A549 treated with RU486 at 1 μM for 4 hours (cell line): ENCODE measurements at places on chromosomes 3 and 15. TPM values are rescaled to one million over a fixed set of nuclear protein-coding genes. Genes with fewer than 3 reads are reported as not detected.

Gene ZNF717
- 2.0 to 3.0 TPM (median 2.6 TPM) in 5 replicates for total RNA-seq

Gene FBXO40
- total RNA-seq, result not detected in 5 replicates

Gene TRH
- not detected in 5 replicates for total RNA-seq

Gene DLL4
- 0.35 to 0.81 TPM (median 0.67 TPM) in 5 replicates for total RNA-seq

Gene PLA1A
- total RNA-seq, result 0.27 to 0.52 TPM (median 0.38 TPM) in 5 replicates

Gene SPTBN5
- total RNA-seq, result 0.08 to 0.32 TPM (median 0.22 TPM) in 5 replicates

Gene IQCH
- total RNA-seq, result 1.4 to 3.5 TPM (median 1.5 TPM) in 5 replicates

Gene GALK2
- 18.1 to 26.8 TPM (median 20.5 TPM) in 5 replicates for total RNA-seq

Gene CILP
- 0.04 to 0.09 TPM (median 0.05 TPM) in 5 replicates for total RNA-seq

Gene EFHB
- 0.29 to 1.2 TPM (median 0.51 TPM) in 5 replicates for total RNA-seq

Gene WDR72
- total RNA-seq, result 3.2 to 7.5 TPM (median 6.7 TPM) in 5 replicates

Gene FOXB1
- not detected in 5 replicates for total RNA-seq

Gene SLC25A36
- 9.8 to 22.2 TPM (median 20.8 TPM) in 5 replicates for total RNA-seq

Gene NRROS
- total RNA-seq, result not detected in 5 replicates

Gene USP3
- 35.5 to 50.2 TPM (median 46.5 TPM) in 5 replicates for total RNA-seq

Gene CPNE9
- 0.08 to 0.27 TPM (median 0.18 TPM) in 4 of 5 replicates, not detected in the other for total RNA-seq

Gene C3orf22
- total RNA-seq, result not detected in 5 replicates

Gene RBP2
- total RNA-seq, result not detected in 5 replicates

Gene TGFBR2
- 38.4 to 49.5 TPM (median 45.9 TPM) in 5 replicates for total RNA-seq

Gene CACNA2D3
- total RNA-seq, result 0.03 to 0.05 TPM in 2 of 5 replicates, not detected in the others

Gene TMEM212
- total RNA-seq, result not detected in 5 replicates

Gene HRG
- not detected in 5 replicates for total RNA-seq

Gene UBA3
- 19.5 to 33.2 TPM (median 25.2 TPM) in 5 replicates for total RNA-seq

Gene TMC3
- not detected in 5 replicates for total RNA-seq

Gene PFKFB4
- total RNA-seq, result 12.5 to 15.7 TPM (median 13.4 TPM) in 5 replicates

Gene NR1I2
- total RNA-seq, result not detected in 5 replicates

Gene TM2D3
- 23.5 to 32.9 TPM (median 28.0 TPM) in 5 replicates for total RNA-seq

Gene PARP15
- not detected in 5 replicates for total RNA-seq

Gene PTX3
- 0.42 to 1.2 TPM (median 0.91 TPM) in 5 replicates for total RNA-seq

Gene CLDN1
- 15.7 to 34.1 TPM (median 28.5 TPM) in 5 replicates for total RNA-seq

Gene CCR3
- not detected in 5 replicates for total RNA-seq

Gene DZIP1L
- total RNA-seq, result 4.9 to 7.8 TPM (median 6.5 TPM) in 5 replicates

Gene EFCC1
- total RNA-seq, result not detected in 5 replicates

Gene TAGLN3
- total RNA-seq, result 0.46 TPM in 1 of 5 replicates, not detected in the others

Gene NLGN1
- not detected in 5 replicates for total RNA-seq
